ENCODE measurements at places on chromosomes 12 and 14.

DNA sequence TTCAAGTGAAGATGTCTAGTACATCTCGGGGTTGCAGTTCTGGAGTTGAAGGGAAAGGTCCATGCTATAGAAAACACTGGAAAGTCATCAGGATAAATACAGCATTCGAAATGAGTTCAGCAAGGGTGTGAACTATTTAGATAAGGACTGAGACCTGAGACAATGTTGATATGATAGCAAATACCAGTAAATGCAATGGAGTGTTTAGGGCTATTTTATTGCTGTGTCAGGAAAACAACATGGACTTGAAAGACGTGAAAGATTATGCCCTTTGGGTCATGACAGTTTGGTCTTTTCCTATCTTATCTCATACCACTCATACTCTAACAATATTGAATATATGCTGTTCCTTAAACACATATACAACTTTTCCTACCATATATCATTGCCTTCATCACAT lies 1776.2 kb upstream of the SEL1L start:
- no peak for DNase-seq

DNA sequence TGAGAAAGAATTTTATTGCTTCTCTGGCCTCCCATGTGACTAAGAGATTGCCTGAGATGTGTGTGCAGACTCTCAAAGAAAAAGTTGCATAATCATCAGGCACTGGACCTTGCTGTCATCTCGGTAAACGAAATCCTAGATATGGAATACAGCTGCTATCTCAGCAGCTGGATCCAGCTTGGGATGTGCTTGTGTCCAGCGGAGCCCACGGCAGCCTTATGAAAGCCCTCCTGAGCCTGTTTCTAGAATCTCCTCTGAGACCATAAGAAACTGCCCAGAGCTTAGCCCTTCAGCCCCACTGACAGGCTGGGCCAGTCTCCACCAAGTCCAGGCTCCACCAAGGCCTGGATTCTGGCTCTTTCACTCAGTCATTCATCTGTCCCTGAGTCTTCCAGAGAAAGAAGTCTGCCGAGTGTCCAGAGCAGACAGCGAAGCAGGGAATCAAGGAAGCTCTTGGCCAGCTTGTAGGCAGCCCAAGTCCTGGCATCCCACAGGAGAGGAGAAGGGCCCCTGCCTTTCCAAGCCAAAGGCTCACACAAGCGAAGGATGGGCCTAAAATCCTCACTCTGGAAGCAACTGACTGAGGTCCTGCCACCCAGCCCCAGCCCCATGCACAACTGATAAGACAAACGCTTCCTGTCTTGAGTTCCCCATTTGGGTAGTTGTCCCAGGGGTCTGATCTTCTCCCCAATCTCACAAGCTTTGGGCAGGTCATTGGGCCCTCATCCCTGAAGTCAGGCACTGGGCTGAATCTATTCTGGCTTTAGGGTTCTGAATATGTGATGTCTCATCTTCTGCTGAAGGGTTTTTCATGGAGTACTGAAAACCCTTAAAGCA lies 97.8 kb downstream of the SEC23A start:
- no peak for DNase-seq

- peak; percentile 58 for DNase-seq
Measured at GRCh38 chr12:3752096-3752709, 706 bp downstream of the CRACR2A start.

DNA sequence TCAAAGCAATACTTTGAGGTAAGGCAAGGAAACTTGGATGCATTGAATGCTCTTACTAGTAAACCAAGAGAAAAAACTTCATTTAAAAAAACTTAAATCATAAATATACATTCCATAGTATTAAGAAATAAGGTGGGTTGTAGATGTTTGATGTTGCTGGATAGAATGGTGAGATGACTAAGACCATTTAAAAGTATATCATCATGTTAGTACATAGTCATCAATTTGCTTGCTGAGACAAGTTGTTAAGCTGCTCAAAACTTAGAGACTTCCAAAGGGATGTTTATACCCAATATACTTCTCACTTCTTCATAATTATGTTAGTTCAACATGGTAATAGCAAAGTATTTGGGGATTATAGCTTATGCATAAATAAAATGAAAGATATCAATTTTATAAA lies 675.5 kb upstream of the MGAT4C start:
- no peak for DNase-seq

GRCh38 chr12:20364501-20364900 lies 3.8 kb upstream of the PDE3A start:
- no peak for DNase-seq

DNA sequence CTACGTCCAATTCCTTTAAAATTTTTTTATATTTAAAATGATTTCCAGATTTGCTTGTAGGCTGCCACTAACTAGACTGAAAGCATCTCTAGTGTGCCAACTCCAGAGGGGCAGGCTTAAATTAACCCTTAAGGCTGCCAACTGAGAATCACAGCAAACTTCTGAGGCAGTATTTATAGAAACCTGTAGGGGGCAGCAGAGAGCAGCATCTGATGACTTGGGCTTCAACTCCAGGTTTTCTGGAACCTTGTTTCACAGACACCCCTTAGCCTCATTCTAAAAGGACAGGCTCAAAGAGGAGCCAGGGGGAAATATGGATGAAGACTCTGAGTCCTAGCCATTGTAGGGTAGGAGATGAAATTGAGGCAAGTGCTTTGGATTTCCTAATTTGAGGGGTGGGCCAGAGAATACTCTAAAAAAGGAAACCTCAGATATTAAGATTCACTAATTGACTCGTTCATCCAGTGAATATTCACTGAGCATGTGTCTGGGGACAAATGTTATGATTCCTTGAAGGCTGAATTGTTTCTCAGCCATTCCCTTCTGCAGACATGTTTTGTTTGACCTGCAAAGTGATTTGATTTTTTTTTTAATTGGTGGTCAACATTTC lies 63.3 kb upstream of the HSPB8 start:
- DNase-seq = peak; percentile 1

DNA sequence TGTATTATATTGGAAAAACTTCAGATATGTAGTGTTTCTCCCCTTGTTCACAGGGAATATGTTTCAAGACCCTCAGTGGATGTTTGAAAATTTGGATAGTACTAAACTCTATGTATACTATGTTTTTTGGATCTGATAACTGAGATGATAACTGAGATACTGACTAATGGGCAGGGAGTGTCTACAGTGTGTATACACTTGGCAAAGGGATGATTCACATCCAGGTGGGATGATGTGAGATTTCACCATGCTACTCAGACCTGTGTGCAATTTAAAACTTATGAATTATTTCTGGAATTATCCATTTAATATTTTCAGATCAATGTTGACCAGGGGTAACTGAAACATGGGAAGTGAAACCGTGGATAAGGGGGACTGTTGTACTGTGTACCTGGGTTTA lies 13.8 kb downstream of the RAD51B start:
- DNase-seq = no peak

GRCh38 chr14:100370003-100370402 lies 46.9 kb downstream of the SLC25A47 start:
- no peak for DNase-seq

All from epithelial cell of proximal tubule (primary cell).